ENCODE measurements at places on chromosomes 1 and 21.
A peak's percentile ranks its signal among the peaks of the same experiment; 100 is the strongest.

GRCh38 chr1:94946886-94947285 is 20.0 kb upstream of the CNN3 start:
- no peak for DNase-seq

- DNase-seq: peak; percentile 32
These were observed 29.6 kb downstream of the DUSP10 start for GRCh38 chr1:221712198-221712684.

DNA sequence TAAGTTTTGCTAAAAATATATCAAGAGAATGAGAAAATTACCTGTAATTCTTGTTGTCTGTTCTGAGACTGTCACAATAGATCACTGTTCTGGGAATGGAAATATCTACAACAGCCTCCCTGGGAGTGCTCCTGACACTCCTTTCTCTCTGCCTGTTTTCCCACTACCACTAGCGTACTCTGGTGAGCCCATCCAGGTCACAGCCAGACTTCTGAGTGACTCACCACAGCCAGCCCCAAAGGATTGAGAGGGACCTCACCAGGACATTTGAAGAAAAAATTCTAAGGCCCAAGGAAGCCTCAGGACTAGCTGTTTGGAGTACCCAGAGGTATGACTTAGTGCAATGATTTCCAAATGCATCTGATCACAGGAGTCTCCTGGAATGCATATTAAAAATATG is 39.0 kb upstream of the TADA1 start:
- no peak for DNase-seq

DNA sequence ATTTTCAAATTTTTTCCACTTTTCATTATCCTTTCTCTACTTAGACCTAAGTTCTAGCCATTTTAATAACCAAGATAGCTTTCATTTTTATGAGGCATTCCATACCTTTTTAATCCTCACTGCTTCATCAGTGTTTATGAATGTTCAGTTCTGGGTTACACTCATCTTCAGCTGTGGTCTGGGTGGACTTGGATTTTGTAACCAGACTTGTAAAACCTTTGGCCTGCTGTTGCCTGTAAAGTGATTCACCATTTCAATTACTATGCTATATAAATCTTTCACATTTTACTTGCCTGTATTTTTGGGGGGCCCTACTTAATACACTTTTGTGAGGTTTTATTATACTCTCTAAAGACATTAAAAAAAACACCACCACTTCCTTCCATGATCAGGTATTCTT is 46.2 kb downstream of the USP25 start:
- no peak for DNase-seq

- no peak for DNase-seq
These were observed 2.1 kb downstream of the COL6A2 start for GRCh38 chr21:46100020-46100419.

- DNase-seq: no peak
These were observed 110.1 kb downstream of the POU2F1 start for GRCh38 chr1:167330601-167331293.

GRCh38 chr1:18599086-18599485 is 31.6 kb upstream of the PAX7 start:
- no peak for DNase-seq

- DNase-seq: no peak
These were observed 7.4 kb upstream of the CAMTA1 start for GRCh38 chr1:6777813-6778212.

DNA sequence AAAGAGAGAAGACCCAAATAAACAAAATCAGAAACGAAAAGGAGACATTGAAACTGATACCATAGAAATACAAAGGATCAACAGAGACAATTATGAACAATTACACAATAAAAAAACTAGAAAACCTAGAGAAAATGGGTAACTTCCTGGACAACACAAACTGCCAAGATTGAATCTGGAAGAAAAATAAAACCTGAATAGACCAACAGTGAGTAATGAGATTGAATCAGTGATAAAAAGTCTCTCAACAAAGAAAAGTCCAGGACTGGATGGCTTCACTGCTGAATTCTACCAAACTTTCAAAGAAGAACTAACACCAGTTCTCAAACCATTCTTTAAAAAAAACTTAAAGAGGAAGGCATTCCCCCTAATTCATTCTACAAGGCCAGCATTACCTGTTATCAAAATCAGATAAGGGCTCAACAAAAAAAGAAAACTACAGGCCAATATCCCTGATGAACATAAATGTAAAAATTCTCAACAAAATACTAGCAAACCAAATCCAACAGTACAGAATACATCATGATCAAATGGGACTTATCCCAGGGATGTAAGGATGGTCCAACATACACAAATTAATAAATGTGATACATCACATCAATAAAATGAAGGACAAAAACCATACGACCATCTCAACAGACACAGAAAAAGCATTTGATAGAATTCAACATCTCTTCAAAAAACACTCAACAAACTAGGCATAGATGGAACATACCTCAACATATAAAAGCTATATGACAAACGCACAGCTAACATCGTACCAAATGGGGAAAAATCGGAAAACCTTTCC is 119.9 kb downstream of the ACBD6 start:
- DNase-seq: no peak

DNA sequence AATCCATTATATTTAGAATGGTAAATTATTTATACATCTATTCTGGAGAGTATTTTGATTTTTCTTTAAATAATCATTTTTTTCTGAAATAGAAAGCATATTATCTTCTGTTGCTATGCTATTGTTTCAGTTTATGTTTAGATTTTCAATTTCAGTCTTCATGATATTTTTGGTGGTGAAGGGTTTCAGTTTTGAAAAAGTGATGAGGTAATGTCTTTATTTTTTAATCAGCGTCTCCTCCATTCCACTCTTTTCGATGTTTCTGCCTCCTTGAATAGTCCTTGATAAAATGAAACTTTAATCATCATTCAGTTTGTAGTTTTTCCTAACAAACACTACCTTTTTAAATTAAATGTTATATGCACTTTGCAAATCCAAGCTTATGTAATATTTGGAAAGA is 428.6 kb downstream of the PTPRC start:
- no peak for DNase-seq

GRCh38 chr1:178530037-178530402 is 17.1 kb downstream of the TEX35 start:
- DNase-seq: no peak

DNA sequence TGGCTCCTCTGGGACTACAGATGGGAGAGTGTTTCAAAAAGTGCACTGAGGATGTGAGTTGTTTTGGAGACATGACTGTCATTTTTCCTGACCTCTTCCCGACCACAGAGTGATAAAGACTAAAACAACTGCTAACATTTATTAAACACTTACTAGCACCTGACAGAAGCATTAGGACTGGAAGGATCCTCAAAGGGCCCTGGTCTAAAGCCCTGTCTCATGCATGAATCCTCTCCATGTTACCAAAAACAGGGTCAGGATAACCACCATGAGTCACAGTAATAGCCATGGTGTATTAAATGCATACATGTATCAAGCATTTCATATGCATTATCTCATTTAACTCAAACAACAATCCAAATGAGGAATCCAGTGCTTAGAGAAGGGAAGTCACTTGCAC is 11.5 kb downstream of the CYB5RL start:
- no peak for DNase-seq

GRCh38 chr21:28776251-28776650 is 216.4 kb downstream of the LTN1 start:
- no peak for DNase-seq

DNA sequence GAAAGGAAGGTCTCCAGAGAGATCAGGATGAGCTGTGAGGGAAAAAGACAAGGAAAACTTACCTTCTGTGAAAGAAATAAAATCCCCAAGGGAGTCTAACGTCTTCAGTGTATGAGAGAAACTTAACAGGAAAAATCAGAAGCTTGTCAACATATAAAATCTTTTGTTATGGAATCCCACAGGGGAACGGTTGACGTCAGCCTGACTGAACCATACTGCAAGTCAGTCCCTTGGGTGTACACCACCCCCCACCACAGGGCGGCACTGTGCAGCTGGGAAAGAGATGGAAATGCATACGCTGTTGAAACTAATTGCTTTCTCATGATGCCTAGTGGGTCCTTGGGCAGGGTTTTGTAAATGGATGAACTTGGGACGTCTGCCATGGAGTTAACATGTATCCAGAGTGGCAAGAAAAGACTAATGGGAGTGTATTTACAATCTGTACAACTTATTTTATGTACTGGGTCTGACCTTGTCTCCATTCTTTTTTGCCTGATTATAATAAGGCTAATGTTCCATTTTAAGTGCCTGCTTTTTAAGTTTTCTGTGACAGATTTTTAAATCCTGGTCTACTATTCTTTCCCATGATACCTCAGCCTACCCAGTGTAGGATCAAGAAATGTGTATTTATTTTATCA is 22.7 kb downstream of the UTP25 start:
- DNase-seq: no peak

GRCh38 chr1:187096689-187097088 is 267.9 kb downstream of the PLA2G4A start:
- DNase-seq: no peak

- no peak for DNase-seq
These were observed 33.6 kb downstream of the RNASEL start for GRCh38 chr1:182555493-182555892.

- no peak for DNase-seq
These were observed 53.9 kb downstream of the LAMC1 start for GRCh38 chr1:183077097-183077496.

DNA sequence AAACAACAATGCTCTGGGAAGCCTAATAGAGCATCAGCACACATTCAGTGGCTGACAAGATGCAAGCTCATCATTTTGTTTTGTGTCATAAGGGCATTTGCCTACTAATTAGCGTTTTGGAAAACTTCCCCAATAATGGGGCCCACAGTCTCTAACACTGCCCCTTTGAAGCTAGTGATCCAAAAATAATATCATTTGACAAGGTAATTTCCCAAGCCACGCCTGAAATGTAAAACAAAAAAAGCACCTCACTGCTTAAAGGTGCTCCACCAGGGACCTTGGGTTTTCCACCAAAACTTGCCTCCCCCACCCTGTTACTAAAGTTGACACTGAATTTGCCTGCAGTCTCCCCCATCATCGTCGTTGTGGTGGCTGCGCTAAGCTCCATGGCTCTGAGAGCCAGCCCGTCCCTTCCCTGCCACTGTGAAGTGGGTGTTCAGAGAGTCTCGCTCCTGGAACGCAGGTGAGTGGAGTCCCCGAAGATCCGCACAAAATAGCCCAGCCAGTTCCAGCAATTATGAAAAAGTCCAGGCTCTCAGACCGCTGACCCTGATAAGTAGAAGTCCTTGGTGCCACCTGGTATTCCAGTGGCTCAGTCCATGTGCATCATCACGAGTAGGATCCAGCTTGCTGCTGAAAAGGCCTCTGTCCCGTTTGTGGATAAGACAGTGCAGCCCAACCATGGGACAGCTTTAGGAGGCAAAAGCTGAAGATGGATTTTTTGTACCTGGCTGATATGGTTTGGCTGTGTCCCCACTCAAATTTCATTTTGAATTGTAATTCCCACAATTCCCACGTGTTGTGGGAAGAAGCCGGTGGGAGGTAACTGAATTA is 52.2 kb downstream of the RAB3GAP2 start:
- DNase-seq: no peak

- no peak for DNase-seq
These were observed 8.8 kb downstream of the ATP5IF1 start for GRCh38 chr1:28244549-28245251.

- no peak for DNase-seq
These were observed 27.3 kb downstream of the OPTC start for GRCh38 chr1:203521074-203521794.

- no peak for DNase-seq
These were observed 49.4 kb downstream of the WDR4 start for GRCh38 chr21:42829954-42830353.

- DNase-seq: no peak
These were observed 56.6 kb downstream of the MAB21L3 start for GRCh38 chr1:116167625-116168276.

DNA sequence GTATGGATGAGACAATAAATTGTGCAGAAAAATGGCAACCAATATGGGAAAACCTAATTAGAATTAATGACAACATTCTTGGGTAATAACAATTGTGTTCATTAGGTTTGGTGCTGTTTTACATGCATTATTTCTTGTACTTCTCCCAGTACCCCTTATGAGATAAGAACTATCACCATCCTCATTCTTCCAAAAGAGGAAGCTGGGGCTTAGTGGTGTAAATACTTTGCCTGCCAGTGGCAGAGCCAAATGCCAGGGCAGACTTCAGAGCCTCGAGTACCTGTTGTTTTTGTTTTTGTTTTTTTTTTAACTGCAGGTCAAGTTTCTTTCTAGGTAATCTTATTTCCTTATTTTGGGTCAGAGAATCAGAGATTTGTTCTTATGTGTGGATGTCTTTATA is 206.4 kb downstream of the RHOU start:
- DNase-seq: no peak

- DNase-seq: no peak
These were observed 12.2 kb downstream of the PTCH2 start for GRCh38 chr1:44830900-44831304.

GRCh38 chr1:171250263-171250662 is 2.0 kb downstream of the FMO1 start:
- no peak for DNase-seq

DNA sequence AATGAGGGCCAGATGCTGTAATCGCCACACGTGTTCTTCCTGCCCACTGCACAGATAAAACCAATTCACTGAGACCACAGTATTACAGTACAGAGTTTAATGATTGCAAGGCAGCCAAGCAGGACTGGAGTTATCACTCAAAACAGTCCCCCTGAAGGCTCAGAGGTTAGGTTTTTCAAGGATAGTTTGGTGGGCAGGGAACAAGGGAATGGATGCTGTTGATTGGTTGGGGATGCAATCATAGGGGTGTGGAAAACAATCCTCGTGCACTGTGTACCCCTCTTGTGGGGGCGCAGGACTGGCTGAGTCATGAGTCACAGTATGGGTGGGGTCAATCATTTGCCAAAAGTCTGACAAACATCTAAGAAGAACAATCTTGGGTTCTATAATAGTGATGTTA is 12.4 kb upstream of the USP1 start:
- no peak for DNase-seq

DNA sequence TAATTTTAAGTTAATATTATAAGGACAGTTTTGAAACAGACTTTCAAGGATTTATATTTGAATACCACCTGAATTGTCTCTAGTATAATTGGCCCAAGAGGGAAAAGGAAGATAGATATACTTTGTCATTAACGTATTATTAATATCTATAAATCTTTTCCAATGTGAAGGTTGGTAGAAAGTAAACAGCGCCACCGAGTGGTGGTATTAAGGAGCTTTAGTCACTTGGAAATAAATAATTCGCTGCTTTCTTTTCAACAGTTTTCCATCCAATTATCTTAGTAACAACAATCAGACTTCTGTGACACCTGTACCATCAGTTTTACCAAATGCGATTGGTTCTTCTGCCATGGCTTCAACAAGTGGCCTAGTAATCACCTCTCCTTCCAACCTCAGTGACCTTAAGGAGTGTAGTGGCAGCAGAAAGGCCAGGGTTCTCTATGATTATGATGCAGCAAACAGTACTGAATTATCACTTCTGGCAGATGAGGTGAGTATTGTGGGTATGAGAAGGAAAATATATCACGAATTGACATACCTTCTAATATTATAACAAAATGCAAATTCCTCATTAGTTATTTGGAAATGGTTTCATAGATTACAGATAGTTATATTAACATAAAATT is 37.7 kb downstream of the SH3GLB1 start:
- DNase-seq: no peak

GRCh38 chr1:2299131-2299627 is 71.1 kb downstream of the SKI start:
- DNase-seq: no peak

All from effector memory CD4-positive, alpha-beta T cell (primary cell).